ENCODE measurements at places on chromosomes 1 and 21.

DNA sequence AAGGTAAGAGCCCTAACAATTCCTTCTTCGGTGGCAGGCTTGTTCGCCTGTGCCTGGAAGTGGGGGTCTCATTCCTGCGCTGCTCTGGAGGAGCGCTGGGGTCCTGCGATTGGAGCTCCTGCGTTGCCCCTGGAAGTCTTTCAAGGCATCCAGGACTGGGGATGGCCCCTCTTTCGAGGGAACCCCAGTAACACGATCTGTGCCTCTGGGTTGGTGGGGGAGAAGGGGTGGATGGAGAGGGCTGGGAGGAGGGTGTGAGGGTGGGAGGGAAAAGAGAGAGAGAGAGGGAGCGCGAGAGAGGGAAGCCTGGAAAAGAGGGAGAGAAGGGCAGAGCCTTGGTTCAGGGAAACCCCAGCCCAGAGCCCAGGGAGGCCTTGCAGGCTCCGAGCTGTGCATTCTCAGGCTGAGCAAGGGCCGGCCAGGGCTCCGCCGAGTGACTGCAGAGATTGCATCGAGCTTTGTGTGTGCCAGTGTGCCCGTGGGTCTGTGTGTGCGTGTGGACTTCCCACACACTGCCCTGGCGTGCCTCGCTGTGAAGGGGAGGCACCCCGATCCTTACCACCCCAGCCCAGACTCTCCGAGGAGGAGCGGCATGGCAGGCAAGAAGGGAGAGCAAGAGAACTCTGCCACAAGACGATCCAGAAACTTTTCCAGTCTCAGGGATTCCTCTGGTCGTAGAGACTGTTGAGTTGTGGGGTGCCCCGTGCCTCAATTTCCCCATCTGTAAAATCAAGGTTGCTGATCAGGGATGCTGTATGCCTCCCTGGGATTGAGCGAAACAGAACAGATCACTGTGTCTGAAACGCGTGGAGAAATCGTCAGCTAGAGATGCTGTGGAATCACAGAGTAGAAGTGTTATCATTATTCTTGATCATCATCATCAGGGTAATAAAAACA, 619 bp downstream of the BCL9 start:
- DNase-seq: peak; percentile 44

- DNase-seq: no peak
Observed at GRCh38 chr1:230301822-230302221, 124.3 kb downstream of the PGBD5 start.

DNA sequence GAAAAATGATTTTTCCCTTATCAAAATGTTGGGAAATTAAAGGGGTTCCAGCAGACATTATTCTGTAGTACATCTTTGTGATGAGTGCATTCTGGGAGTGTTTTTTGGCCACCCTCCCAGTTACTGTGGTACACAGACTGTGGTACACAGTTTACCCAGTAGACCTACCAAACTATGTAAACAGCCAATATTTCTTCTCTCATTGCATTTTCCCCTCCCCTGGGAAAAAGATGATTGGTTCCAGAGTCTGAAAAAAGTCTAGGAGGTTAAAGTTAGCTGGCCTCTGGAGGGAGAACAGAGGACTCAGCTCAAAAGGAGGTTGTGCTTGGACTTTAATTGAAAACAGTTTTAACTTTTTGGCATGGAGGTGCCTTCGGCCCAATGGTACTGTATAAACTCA, 42.5 kb downstream of the PGM1 start:
- DNase-seq: no peak

DNA sequence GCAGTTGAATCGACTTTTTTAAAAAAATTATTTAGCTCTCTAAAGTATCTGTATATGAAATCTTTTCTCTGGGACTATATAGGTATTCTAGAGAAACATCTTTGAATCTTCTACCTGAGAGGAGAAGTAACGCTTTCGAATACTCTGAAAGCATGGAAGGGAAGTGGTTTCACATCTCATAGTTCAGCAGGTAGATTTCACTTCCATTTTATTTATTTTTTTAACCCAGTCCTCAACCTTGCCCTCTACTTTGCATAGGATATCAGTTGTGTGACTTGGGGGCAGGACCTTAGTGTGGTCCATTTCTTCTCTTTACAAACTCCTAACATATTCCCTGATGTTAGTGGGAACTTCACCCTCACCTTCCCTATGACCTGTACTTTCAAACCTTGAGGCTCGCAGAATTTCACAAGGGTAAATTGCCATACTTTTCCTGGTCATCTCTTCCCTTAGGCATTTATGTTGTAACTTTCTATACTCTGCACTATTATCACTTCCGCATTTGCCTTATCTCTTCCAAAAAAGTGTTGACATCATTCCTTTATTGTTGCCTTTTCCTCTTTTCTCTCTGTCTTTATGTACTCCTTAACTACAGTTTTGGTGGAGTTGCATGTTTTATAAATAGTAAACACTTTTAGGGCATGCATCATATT, 1208.5 kb upstream of the ADGRL4 start:
- no peak for DNase-seq

GRCh38 chr1:163035446-163036249, 33.5 kb upstream of the RGS4 start:
- no peak for DNase-seq

GRCh38 chr1:212553676-212554075, 54.9 kb upstream of the ATF3 start:
- no peak for DNase-seq

GRCh38 chr1:160083968-160084770, 2.8 kb downstream of the KCNJ9 start:
- DNase-seq: peak; percentile 85

GRCh38 chr21:26170471-26171257, at the start of gene APP:
TSS of gene APP (minus strand) at chr21:26170770. CDS start at chr21:26170620, 150 bp downstream.
- DNase-seq: peak; percentile 88

DNA sequence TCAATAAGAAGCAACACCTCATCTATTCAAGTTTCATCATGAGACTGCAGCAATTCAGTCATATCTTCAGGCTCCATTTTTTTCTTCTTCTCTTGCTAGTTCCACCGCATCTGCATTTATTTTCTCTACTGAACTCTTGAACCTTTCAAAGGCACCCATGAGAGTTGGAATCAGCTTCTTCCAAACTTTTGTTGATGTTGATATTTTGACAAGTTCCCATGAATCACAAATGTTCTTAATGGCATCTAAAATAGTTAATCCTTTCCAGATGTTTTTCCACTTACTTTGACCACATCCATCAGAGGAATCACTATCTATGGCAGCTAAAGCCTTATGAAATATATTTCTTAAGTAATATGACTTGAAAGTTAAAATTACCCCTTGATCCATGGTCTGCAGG, 434.3 kb downstream of the GPATCH2 start:
- no peak for DNase-seq

DNA sequence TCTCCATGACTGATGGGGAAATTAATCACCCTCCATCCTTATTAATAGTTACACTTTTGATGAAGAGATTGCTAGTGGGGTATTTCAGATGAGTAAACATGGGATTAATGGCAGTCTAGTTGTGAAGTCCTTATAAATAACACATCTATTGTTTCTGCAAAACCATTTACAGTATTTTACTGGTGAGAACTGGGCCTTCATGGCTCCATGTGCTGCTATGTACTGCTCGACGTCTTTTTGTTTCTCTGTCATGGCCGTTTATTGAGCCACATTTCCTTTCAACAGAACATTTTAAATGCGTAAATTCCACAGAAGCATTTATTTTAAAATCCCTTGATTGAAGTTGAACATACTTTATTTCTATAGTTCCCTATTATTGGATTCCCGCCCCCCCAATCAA, 34.5 kb downstream of the SPEN start:
- no peak for DNase-seq

- no peak for DNase-seq
Observed at GRCh38 chr21:31298618-31299269, 45.3 kb downstream of the TIAM1 start.

DNA sequence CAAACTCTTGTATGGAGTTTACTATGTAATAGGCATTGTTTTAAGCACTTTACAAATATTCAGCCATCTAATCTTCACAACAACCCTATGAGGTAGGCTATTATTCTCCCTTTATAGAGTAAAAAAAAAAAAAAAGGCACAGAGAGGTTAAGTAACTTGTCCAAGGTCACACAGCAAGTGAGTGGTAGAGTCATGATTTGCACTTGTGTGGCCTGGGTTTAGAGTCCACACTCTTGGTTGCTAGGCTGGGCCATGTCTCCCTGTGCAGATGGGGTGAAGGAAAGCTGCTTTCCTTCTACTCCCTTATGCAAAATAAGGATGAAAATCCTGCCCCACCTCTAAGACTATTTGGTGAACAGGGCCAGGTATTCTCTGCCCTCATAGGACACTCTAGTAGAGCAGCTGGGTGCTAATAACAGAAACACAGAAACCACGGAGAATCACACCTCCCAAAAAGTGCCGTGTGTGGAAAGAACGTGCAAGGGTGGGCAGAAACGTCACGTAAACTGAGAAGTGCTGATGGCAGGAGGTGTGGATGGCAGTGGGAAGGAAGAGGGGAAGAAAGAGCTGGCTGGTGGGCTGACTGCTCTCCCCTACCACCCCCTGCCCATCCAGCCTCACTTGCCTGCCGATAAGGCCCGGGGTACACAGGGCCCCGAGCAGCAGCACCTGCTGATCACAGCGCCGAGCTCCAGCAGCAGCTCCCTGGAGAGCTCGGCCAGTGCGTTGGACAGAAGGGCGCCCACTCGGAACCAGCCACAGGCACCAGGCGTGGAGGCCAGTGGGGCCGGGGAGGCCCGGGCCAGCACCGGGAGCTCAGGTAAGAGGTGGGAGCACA, 28.3 kb upstream of the VPS13D start:
- no peak for DNase-seq

DNA sequence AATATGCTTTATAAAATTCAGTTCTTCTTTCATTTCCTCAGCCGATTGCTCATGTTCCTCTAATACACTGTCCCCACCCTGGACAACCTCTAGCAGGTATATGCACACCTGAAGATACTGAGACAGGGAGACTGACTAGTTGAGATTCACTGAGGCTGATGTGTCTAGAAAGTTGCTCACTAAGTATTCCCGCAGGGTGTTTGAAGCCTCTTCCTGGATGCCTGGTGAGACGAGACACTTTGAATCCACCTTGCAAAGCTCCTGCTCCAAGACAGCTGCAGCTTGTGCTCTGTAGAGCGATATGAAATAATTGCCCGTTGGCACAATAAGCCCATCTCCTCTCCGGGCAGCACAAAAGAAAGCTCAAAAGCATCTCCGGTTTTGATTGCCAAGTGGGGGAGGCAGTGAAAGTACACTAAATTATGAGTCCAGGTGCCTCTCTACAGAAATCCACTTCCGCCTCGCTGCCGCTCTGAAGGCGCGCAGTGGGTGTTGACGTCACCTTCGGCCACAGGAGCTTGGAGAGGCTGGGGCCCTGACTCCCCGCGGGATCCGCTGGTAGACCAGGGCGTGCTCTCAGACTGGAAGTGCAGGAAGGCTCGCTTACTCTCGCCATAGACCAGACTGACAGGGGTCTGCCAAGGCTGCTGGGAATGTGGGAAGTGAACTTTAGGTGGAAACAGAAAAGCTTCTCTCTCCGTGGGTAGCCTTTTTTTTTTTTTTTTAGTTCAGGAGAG, 46.3 kb downstream of the GPA33 start:
- DNase-seq: peak; percentile 74

GRCh38 chr21:35658242-35658641, 402.1 kb downstream of the SETD4 start:
- no peak for DNase-seq

GRCh38 chr1:31748365-31748764, 15.8 kb downstream of the ADGRB2 start:
- no peak for DNase-seq

Data from CD4-positive, alpha-beta T cell treated with Interleukin-6 for 4 hours (primary cell).